ENCODE measurements at places on chromosomes 3 and 15. TPM values are rescaled to one million over a fixed set of nuclear protein-coding genes. Genes with fewer than 3 reads are reported as not detected.

Gene IMPG2
- total RNA-seq = 0.80 TPM

- H3K4me1 ChIP-seq = no peaks in the 10 kb centered on the region
- H3K27ac ChIP-seq = no peak overlapping the region
- H3K4me3 ChIP-seq = no peak overlapping the region
- H3K36me3 ChIP-seq = no peaks in the 10 kb centered on the region
- peaks cover 2% of the 10 kb centered on the region for H3K27me3 ChIP-seq
Observed at GRCh38 chr3:67296039-67296892, 298.2 kb downstream of the KBTBD8 start.

DNA sequence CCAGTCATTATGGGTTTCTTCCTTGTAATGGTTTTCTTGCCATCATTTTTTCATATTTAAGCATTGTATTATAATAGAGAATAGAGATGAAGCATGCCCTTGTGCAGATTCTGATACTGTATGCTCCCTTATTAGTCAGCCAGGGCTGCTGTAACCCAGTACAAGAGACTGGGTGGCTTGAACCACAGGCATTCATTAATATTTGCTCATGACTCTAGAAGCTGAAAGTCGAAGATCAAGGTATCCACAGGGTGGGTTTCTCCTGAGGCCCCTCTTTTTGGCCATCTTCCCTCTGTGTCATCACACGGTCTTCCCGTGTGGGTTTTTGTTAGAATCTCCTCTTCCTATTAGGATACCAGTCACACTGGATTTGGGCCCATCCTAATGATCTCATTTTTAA lies 74.5 kb downstream of the FOXP1 start:
- peaks cover 27% of the 10 kb centered on the region for H3K4me1 ChIP-seq
- no peak overlapping the region for H3K27ac ChIP-seq
- H3K4me3 ChIP-seq = no peak overlapping the region

- H3K36me3 ChIP-seq = no peaks in the 10 kb centered on the region
- H3K4me1 ChIP-seq = peaks cover 51% of the 10 kb centered on the region
- H3K4me3 ChIP-seq = peak overlapping the region; percentile 97
- no peaks in the 10 kb centered on the region for H3K27me3 ChIP-seq
- DNase-seq = peak; percentile 93
Observed at GRCh38 chr3:37243820-37244748, 69.7 kb upstream of the LRRFIP2 start.

- peaks cover 12% of the 10 kb centered on the region for H3K4me1 ChIP-seq
- peaks cover 16% of the 10 kb centered on the region for H3K36me3 ChIP-seq
- H3K4me3 ChIP-seq = peak overlapping the region; percentile 22
Observed at GRCh38 chr15:85168642-85169173, 187.1 kb downstream of the PDE8A start.

All from chondrocyte (in vitro differentiated cells).